Foreskin fibroblast (primary cell): ENCODE measurements at places on chromosomes 2 and 18.
A peak's percentile ranks its signal among the peaks of the same experiment; 100 is the strongest.

GRCh38 chr18:2529154-2529553, 42.2 kb downstream of the METTL4 start:
- no peak for DNase-seq

DNA sequence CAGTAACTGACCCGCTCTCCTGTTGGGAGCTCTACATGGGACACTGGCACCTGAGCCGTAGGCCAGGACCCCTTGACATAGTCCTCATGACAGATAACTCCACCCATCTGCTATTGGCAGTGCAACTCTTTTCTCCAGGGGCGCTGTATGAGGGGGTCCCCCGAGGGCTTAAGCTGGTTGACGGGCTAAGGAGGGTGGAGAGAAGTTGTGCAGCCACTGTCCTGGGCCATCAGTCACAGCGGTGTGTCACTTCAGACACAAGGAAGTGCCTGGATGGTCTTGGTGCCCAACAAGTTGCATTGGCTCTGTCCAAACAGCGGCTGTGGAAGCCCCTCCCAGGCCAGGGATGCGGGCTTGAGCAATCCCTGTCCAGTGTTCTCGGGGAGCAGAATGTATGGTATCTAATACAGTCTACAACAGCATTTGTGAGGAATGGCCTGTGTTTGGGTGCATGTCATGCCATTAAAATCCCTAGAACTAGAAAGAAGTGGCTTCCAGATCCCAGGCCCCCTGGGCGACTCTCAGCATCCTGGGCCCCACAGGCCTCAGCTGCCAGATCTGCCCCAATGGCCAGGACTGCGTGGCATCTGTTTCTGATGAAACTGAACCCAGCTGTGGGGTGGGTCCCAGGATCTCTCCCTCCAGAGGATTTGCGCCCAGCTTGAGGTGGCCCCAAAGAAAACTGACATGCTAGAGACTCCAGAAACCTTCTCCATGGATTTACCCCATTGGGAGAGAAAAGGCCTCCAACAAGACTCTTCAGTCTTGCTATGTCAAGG, 23.3 kb downstream of the TTC32 start:
- no peak for DNase-seq

DNA sequence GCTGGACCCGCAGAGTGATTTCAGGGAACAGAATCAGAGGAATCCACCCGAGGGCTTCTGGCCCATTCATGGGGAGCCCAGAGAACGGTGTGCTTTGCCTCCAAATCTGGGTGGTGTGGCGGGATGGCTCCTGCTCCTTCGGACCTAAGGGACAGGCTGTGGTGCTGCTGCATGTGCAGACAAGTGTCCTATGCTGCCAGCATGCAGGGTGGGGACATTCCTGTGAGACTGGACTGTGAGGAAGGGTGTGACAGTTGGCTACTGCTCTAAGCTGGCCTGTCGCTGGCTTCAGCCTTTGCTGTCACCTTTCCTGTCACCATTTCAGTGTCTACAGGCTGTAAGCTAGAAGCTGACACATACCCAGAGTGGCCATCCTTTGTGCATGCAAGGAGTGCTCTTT, 2.9 kb upstream of the SLC4A3 start:
- no peak for DNase-seq

GRCh38 chr2:155266109-155266508, 567.6 kb downstream of the KCNJ3 start:
- no peak for DNase-seq

DNA sequence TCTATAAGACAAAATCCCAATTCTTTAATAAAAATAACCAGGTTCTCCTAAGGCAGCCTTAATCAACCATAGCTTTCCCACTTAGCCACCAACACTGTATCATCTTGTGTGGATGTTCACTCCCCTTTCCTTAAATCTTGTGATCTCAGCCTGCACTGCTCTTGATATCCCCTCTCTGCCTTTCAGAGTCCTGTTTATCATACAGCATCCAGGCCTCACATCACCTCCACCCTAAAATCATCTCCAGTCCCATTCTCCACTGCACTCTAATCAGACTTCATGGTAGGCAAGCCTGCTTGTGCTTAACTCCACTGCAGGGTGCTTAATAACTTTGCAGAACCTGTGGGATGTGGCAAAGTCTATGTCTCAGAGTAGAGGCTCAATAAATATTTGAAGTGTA, 18.8 kb downstream of the ARHGAP15 start:
- DNase-seq: no peak

DNA sequence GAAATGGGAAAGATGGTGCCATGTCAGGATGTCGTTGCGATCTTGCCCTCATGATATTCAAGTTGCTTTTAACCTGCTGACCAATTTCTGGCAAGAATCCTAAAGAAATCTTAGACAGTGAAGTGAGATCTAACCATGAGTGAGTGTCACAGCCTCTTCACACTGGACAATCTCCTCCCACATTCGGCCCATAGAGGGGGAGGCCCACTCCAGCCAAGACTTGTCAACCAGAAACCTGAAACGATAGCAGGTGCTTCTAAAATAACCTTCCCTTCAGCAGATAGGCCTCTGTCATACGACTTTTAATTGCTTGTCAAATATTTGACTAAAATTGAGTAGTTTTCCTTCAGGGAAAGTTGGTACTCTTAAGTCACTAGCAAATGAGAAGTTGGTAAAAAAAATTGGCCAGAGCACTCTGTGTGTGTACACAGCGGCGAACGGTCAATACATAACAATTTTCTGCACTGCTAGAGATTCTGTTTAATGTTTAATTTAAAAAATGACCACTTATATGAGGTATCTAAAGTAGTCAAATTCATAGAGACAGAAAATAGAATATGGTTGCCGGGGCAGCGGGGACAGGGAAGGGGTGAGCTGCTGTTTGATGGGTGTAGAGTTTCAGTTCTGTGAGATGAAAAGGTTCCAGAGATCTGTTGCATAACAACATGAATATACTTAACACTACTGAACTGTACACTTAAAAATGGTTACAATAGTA, 110.2 kb downstream of the VAPA start:
- DNase-seq: no peak

GRCh38 chr18:25743646-25744151, 346.7 kb downstream of the SS18 start:
- no peak for DNase-seq

DNA sequence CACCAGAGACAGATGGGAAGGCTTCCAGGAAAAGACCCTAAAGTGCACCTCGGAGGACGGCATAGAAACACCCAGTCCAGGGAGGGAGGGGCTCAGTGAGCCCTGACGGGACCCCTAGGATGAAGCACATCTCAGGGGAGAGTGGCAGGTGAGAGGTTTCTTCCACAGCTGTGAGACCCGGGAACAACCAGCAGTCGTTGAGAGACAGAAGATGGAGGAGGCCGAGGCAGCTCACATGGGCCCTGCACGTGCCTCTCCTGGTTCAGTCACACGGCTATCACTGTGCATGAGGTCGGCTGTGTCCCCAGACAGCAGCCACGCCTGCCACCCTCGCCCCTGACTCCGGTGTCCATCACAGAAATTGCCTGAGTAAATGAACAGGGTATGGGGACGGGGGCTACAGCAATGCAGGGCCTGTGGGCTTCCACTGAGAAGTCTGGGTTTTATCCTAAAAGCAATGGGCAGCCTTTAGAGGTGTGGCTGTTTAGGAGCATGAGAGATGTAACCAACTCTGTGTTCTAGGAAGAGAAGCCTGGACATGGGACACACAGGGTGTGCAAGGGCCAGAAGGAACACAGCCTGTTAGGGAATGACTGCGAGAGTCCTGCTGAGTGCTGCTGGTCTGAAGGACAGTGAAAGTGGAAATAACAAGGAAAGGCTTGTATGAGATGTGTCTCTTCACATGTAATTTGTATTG, 102.0 kb downstream of the TMEM18 start:
- DNase-seq: no peak

DNA sequence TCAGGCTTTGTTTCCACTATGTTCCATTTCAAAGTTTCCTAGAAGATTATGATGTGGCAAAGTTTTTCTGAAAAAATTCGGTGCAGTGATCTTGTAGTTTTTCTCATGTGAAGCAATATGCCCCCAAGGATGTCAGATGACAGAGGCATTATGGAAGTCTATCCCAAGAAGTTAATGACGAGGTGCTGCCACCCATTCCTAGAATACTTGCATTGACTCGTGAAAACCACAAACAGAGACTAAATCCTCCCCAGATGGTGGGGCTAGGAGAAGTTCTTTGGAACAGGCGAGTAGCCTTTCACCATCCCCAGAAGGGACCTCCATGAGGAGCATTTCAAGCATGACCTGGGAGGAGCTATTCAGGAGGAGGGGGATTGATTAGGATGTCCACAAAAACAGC, 40.2 kb upstream of the COPS8 start:
- DNase-seq: peak; percentile 15

DNA sequence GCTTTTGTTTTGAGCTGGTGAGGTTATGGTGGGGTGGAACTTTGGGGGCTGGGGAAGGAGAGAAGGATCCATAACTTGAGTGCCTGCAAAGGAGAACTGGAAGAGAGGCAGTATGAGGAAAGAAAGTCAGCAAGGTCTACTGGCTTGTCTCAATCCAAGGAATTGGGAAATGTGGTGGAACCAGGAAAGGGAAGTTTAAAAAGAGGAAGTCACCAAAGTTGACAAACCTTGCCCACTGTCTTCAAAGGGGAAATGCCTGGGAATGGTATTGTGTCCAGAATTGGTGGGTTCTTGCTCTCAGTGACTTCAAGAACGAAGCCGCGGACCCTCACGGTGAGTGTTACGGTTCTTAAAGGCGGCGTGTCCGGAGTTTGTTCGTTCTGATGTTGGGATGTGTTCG, 304.1 kb upstream of the FAM98A start:
- no peak for DNase-seq

DNA sequence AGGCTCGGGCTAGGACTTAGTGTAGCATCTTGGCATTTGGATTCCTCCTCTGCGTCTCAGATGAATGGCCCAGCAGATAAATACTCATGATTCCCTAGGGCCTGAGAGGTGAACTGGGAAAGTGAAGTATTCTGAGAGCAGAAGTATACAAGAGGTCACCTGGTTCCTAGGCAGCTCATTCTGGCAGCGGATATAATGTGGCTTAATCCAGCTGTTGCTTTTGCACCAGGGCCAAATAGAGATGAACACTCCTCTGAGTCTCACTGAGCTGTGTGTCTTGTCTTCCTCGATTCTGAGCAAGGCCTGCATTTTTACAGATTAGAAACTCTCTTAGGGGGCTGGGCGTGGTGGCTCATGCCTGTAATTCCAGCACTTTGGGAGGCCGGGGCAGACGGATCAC, 196.1 kb downstream of the SLC4A3 start:
- no peak for DNase-seq

DNA sequence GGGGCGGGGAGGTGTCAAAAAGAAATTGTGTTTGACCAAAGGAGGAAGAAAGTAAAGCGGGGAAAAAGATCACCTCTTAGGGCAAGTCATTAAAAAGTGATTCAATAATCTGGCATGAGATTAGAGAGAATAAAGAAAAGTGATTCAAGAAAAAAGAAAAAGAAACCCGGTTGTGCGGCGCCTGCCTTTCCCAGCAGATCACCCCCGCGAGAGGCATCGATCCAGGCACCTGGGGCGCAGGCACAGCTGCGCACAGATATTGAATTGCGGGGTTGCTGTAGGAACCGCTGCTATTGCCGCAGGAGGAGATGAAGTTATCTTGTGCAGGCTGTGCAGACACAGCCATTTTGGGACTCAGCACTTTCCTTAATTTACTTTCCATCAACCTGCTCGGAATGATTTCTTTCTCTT, 71.2 kb downstream of the PLB1 start:
- peak; percentile 40 for DNase-seq

DNA sequence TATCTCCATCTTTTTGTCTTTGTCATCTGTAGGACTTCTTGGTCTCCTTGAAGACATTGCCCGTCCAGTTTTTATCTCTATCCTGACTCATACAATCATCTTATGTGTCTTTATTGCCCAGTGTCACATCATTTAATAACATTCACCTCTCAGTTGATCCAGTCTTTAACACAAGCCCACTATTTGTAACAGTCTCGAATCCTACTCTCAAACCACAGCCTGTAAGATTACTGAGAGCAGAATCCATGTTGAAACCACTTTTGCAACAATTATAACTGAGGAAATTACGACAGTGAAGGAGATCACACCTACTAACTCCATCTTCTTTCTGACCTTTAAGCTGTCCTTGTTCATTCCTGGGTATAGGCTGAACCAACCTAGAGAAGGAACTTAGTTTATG, 1206.0 kb upstream of the ZEB2 start:
- no peak for DNase-seq

- no peak for DNase-seq
Measured at GRCh38 chr2:2641541-2642410, 310.7 kb upstream of the MYT1L start.

DNA sequence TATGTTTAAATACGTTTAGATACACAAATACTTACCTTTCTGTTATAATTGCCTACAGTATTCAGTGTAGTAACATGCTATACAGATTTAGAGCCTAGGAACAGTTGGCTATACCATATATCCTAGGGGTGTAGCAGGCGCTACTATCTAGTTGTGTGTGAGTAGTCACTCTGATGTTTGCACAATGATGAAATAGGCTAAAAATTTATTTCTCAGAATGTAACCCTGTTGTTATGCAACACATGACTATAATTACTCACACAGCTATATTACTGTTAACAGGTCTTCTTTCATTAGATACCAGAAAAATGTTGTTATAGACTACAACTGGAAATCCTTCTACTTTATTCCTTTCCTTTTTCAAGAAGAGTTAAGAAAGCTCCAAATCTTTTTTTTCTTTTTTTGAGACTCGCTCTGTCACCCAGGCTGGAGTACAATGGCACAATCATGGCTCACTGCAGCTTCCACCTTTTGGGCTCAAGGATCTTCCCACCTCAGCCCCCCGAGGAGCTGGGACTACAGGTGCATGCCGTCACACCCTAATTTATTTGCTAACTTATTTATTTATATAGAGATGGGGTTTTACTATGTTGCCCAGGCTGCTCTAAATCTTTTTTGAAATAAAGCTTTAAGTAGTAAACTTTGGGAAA, 48.5 kb downstream of the C2orf74 start:
- peak; percentile 82 for DNase-seq

DNA sequence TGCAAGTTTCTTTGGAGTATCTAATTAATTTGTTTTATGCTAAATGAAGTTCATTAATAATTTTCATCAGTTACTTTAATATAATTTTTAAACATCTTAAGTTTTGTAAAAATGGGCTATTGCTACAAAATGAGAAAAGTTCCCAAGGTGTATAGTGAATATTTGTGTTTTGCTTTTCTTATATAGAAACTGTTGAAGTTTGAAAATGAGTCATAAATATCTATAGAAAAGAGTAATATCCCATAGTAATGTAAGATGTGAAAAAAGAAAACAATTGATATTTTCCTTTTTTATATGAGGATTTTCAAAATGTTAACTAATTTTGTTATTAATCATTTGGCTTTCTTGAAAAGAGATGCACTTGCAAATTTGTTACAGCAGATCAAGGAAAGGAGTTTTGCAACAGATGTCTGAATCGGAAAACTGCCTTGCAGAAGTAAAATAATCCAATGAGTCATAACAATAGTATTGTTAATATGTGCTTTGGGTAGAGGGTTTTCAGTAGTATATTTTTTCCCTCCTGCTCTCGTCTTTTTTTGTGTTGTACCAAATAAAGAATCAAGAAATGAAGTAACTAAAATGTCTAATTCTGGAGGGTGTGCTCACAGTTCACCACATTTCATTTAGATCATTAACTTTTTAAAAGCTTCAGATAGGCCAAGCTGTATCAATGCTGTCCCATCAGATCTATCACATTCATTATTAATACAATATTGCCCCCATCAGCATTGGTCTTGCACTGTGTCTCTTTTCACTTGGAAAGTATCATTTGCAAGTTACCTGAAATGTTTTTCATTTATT, 15.5 kb downstream of the DUSP19 start:
- DNase-seq: peak; percentile 68

- DNase-seq: no peak
Measured at GRCh38 chr2:26807788-26808460, 22.1 kb downstream of the CENPA start.
